NCI-H510A (cell line): ENCODE measurements at places on chromosomes 5 and 9.
A peak's percentile ranks its signal among the peaks of the same experiment; 100 is the strongest.

DNA sequence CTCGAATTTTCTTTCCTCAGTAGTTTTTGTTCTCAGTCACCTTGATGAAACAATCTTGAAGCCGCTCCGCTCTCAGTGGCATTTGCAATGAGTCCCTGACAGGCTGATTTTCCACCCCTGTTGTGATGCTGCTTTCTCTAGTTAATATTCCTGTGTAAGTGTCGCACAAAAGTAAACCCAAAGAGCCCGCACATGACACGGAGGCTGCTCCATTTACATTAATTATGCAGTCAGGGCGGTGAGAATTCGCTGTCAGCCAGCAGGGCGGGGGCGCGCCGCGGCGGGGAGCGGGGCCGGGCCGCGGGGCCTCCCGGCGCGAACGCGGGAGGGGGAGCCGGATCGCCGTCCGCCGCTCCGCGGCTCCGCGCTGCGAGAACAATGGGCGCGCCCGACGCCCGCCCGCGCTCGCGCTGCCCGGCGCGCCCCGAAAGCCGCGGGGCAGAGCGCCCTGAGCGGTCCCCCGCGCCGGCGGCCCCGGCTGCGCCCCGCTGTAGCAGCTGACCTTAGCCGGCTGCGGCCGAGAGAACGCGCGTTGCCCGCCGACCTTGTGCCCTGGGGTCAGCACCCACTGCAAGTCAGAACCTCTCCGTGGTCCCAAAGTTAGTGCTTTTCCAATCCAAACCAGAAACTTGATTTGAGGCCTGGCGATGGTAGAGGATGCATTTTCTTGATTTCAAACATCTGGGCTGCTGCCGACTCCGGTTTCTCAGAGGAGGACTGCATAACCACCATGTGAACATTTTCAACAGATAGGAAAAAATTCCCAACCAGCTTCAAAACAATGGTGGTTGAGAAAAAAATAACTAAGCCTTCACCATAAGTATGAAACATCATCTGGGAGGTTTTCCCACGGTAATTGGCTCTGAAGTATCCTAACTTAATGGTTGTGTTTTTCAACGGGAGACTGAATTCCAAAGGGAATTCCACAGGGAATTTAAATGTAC is 142.6 kb downstream of the PBX3 start:
- DNase-seq, result no peak

- DNase-seq, result no peak
Observed at GRCh38 chr5:64653766-64654560, 36.3 kb upstream of the SHISAL2B start.

DNA sequence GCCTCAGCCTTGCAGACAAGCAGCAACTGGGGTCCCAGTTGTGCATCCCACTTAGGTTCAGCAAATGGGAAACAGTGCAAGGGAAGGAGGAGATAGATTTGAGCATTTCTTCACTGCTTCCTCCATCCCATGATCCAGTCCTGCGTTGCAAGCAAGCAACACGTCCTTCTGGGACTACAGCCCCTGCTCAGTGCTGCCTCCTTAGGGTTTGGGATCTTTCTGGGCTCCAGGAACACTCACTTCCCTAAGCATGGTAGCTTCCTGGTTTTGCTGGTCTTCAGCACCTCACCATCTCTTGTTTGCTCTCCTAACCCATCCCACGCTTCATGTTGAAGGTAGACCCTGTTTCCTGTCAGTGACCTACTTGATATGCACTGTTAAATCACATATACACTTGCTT is 444.7 kb downstream of the MED10 start:
- no peak for DNase-seq

DNA sequence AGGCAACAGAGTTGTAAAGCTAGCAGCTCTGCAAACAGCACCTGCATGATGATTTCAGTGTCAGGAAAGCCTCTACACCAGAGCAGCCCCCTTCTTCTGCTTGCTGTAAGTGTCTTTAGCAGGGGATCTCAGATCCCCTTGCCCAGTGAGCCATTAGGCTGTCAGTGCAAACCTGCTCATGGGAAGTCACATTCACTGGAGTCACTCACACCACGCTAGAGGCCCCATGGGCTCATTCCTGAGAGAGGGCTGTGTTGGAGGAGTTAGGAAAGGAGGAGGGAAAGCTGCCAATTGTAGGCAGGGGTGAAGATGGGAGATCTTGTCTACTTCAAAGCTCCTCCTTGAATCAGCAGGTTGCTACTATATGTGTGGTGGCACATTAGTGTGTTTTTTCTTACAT is 275.2 kb downstream of the SMARCA2 start:
- no peak for DNase-seq

DNA sequence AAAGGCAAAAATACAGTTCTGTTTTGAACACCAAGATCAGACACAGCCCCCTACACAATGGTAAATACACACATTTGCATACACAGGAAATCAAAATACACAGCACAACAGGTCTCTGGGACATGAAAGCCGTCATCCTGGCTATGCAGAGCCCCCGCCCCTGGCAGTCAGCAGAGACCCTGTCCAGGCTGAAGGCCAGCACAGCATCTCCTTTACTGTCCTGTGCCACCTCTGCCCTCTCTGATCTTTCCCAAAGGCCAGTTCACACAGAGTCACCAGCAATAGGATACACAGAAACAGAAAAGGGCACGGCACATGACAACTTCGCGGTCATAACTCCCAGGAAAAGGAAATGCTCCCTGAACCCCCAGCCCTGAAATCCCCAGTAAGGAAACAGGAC is 34.2 kb upstream of the SMU1 start:
- no peak for DNase-seq

DNA sequence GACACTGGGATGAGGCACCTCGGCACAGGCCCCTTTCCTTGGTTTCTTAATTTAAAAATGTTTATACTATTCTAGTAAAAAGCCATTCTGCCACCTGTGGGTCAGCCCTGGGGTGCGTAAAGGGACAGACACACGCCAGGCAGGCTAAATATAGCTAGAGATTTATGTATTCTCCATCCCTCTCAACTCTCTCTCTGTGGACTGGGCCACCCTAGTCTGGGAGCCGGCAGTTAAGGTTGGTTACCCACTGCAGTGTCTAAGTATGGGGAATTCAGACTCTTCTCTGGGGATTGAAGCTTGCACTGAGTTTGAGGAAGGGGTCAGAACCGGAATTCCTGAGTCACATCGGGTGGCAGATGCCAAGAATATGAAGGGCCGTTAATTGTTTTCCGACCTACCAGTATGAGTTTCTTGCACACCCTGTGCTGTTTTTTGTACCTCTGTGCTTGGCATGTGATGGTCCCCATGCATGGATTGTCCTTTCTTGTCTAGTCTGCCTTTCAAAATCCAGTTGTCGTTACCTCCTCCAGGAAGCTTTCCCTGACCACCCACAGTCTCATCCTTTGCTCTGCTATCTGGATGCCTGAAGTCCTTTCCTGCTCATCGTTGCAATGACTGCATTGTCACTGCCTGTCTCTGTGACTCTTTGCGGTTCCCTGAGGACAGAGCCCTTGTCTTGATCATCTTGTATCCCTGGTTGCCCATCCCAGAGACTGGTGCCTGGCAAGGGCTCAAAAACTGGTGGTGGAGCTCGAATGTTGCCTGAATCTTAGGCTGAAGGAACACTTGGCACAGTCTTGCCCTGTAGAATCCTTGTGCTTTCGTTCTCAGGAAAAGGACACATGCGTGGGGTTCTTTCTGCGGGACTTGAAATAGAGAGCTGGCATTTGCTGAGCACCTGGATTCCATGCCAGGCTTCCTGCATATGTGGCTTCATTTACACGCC is 2.1 kb downstream of the NEURL1B start:
- no peak for DNase-seq

- DNase-seq, result no peak
Observed at GRCh38 chr5:4804691-4805360, 335.3 kb upstream of the ADAMTS16 start.

- DNase-seq, result no peak
Observed at GRCh38 chr5:158135682-158136179, 276.8 kb upstream of the CLINT1 start.

DNA sequence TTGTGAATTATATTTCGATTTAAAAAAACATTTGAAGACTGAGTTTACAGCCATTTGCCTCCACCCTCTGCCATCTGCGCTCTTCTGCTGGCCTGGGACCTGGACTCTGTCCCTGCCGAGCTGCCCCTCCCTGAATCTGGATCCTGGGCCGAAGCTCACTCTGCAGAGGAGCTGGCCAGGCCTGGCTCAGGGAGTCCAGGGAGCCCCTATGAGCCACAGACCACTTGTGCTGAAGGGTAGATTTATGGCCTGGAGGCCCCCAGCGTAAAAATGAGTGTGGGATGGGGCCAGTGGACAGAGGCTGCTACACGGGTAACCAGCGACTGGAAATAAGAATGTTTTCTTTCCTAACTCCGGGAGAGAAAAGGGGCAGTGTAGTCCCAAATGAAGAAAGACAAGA is 129.8 kb downstream of the FGF18 start:
- DNase-seq, result no peak

GRCh38 chr5:99765011-99765410 is 770.2 kb upstream of the FAM174A start:
- DNase-seq, result no peak

DNA sequence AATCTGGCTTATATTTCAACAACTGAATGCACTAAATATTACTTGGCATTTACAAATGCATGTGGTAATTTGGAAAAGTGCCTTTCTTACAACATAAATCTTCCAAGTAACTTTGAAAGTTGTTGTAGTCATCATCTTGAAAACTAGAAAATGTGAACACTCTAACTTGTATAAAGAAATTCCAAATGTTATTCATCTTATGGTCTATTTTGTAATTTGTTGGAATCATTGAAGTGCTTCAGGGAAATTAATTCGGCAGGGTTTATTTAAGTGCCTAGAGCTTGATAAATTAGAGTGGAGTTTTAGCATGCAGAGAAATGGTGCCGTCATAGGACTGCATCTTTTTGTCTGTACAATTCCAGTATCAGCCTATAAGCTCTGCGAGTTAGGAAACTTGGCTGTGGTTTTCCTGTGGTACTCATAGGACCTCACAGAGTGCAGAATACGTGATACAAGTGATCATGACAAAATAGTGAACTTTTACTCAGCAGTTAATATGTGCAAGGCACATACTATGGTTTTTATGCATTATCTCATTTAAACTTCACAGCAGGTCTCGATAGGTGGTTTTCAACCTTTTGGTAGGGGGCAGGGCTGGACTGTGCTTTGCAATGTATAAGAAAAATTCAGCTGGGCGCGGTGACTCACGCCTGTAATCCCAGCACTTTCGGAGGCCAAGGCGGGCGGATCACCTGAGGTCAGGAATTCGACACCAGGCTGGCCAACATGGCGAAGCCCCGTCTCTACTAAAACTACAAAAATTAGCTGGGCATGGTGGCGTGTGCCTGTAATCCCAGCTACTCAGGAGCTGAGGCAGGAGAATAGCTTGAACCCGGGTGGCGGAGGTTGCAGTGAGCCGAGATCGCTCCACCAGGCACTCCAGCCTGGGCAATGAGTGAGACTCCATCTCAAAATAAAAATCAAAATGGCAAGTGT is 79.6 kb downstream of the RAI14 start:
- DNase-seq, result no peak

DNA sequence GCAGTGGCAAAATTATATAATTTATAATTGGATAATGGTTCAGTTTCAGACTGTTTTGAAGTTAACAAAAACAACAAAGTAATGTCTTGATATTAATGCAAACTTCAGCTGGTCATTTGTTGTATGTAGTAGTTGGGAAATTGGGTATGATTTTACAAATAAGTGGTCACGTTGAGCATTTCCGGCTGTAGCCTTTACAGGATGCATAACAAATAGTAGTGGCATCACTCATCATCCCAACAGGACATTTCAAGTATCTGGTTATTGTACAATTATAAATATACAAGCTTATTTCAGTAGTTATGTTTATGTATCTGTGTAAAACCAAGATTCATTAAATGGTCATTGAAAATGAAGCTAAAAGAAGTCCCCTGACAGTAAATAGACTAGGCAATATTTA is 72.9 kb downstream of the SMIM15 start:
- no peak for DNase-seq

- DNase-seq, result no peak
Observed at GRCh38 chr9:76302543-76302942, 91.7 kb downstream of the RFK start.

GRCh38 chr9:111632695-111633388 is 1.7 kb downstream of the DNAJC25 start:
- DNase-seq, result no peak

DNA sequence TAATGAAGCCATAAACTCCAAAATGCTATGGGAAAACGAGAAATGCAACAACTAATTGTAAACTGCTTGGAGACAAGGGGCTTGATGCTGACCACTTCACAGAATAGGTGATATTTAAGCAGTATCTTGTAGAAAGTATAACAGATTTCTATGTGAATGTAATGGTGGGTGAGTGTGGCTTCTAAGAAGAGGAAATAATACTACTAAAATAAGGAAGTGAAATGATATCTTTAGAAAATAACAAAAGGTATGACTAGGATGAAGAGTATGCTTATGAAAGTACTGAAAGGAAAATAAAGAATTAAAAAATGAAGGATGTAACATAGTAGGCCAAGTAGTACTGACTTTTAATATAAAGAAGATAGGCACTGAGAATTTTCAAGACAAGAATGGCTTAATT is 94.2 kb downstream of the AGTPBP1 start:
- no peak for DNase-seq

GRCh38 chr9:83060556-83060955 is 2.4 kb downstream of the RASEF start:
- DNase-seq, result peak; percentile 72

GRCh38 chr9:90259311-90260246 is 383.0 kb downstream of the DIRAS2 start:
- no peak for DNase-seq

DNA sequence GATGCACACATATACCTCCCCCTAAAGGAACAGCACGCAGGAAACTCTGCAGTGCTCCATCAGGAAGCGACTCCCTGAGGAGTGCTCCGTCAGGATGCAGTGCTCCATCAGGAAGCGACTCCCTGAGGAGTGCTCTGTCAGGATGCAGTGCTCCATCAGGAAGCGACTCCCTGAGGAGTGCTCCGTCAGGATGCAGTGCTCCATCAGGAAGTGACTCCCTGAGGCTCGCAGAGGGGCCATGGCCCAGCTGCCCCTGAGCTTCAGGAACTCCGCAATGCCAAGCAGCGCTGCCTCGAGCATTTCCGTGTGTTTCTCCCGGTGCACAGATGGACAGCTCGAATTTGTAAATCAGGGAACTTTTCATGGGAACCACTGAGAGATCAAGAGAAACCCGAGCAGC is 88.1 kb downstream of the PAX5 start:
- DNase-seq, result no peak

- DNase-seq, result no peak
Observed at GRCh38 chr5:168159425-168159824, 132.0 kb upstream of the WWC1 start.

DNA sequence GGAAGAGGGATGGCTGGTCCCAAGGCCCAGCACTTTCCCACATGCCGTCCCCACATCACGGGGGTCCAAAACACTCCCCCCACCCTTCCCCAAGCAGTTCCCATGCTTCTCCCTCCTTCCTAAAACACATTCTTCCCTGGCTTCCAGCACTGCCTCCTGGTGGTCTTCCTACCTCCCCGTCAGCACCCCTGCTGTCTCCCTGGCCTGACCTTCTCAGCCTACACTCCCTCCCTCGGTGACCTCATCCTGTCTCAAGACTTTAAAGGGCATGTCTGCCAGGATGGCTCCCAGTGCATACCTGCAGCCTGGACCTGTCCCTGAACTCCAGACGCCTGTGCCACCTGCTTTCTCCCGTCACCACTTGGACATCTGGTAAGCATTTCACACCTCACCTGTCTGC is 4.3 kb upstream of the NCS1 start:
- no peak for DNase-seq
